Muscle of leg (tissue), 16 donors: ENCODE measurements at places on chromosomes 7 and 10. TPM values are rescaled to one million over a fixed set of nuclear protein-coding genes. Genes with fewer than 3 reads are reported as not detected.

- DNase-seq, result no peak
- H3K36me3 ChIP-seq, result no peaks in the 10 kb centered on the region
- peaks cover 10% of the 10 kb centered on the region for H3K4me1 ChIP-seq
- H3K27me3 ChIP-seq, result no peaks in the 10 kb centered on the region
- no peak overlapping the region for H3K4me3 ChIP-seq
Observed at GRCh38 chr10:69415951-69416350, 767 bp downstream of the TACR2 start.

GRCh38 chr7:139241258-139241657 lies 10.2 kb downstream of the UBN2 start:
- DNase-seq, result no peak
- no peak overlapping the region for H3K4me3 ChIP-seq
- H3K27ac ChIP-seq, result no peak overlapping the region
- H3K27me3 ChIP-seq, result no peaks in the 10 kb centered on the region

DNA sequence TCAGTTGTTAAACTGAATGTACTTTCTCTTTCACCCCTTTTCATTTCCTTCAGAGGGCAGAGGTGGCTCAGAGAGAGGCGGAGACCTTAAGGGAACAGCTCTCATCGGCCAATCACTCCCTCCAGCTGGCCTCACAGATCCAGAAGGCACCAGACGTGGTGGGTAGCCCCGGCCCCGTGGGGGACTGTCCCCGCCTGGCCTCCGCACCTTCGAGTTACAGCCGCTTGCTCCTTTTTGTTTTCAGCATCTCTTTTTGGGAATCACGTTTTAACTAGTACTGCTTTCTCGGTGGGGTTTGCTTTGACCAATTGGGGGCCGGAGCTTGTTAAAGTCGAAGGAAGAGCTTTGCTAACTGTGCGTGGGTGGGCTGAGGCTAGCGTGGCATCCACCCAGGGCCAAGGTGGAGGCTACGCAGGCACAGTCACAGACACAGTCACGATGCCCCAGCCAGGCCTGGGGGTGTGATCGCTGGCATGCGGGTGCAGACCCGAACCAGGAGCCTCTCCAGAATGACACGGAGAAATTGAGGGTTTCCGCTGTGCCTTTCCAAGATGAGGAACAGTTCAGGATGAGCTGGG lies 116.2 kb upstream of the SH2B2 start:
- no peak overlapping the region for H3K27ac ChIP-seq
- no peak for DNase-seq
- H3K4me3 ChIP-seq, result no peak overlapping the region
- H3K4me1 ChIP-seq, result peaks cover 19% of the 10 kb centered on the region

DNA sequence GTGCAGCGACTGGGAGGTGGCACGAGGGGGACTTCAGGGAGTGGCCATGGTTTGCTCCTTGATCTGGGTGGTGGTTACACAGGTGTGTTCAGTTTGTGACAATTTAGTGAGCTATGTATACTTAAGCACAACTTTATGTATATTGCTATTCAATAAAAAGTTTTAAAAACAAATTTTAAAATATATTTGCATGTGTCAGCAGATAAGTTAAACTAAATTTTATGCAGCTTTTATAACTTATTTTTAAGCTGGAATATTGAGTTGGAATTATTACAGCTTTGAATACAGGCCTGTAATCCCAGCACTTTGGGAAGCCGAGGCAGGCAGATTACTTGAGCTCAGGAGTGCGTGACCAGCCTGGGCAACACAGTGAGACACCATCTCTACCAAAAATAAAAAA lies 5.4 kb downstream of the BAIAP2L1 start:
- H3K4me3 ChIP-seq, result no peak overlapping the region
- DNase-seq, result no peak
- H3K36me3 ChIP-seq, result no peaks in the 10 kb centered on the region
- H3K27ac ChIP-seq, result no peak overlapping the region
- peaks cover 4% of the 10 kb centered on the region for H3K27me3 ChIP-seq

DNA sequence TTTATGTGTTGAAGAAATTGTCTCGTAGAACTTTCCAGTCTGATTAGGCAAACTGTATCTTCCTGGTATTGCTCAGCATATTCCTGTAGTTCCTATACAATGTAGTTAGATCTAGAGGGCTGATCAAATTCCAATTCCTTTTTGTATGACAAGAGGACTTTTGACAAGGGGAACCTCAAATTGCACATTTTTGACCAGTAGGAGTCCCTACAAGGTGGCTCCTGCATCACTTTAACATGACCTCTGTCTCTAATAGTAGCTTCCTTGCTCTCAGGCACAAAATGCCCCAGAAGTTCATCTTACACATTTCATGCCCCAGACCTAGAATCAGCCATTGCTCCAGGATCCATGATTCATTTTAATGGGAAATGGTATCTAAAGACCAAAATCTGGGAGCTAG lies 18.7 kb downstream of the HERPUD2 start:
- no peak overlapping the region for H3K27ac ChIP-seq
- H3K27me3 ChIP-seq, result no peaks in the 10 kb centered on the region
- DNase-seq, result no peak
- H3K4me1 ChIP-seq, result no peaks in the 10 kb centered on the region
- H3K4me3 ChIP-seq, result no peak overlapping the region
- H3K36me3 ChIP-seq, result no peaks in the 10 kb centered on the region

GRCh38 chr7:36037121-36037662 lies 115.9 kb upstream of the EEPD1 start:
- H3K27ac ChIP-seq, result peak overlapping the region; percentile 90
- no peaks in the 10 kb centered on the region for H3K36me3 ChIP-seq
- H3K27me3 ChIP-seq, result peaks cover 2% of the 10 kb centered on the region
- no peak overlapping the region for H3K4me3 ChIP-seq
- DNase-seq, result peak; percentile 90

GRCh38 chr10:69311309-69311708 lies 33.0 kb downstream of the HK1 start:
- no peak for DNase-seq
- H3K27ac ChIP-seq, result no peak overlapping the region
- no peaks in the 10 kb centered on the region for H3K27me3 ChIP-seq
- no peaks in the 10 kb centered on the region for H3K4me1 ChIP-seq
- H3K4me3 ChIP-seq, result no peak overlapping the region

DNA sequence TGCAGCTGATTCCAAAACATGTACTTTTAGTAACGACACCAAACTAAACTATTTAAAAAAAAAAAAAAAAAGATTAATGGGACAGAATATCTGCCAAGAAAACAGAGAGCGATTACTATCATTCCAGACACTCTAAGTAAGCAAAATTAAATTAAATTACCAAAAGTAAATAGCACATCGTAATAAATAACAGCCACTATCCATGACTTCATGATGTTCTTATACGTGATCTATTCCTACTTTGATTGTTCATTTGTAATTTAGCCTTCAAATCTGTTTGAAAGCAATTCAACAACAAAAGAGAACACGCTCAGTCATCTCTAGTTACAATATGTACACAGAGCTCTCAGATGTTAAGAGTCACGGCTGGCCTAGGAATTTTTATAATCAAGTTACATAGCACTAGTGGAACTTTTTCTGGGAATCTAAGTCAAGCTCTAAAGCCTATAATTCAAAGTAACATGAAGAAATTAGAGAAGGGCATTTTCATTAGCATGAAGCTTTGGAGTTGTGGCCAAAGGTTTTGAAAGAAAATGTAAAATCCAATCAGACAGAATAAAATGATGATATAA lies 241.7 kb upstream of the NEBL start:
- peaks cover 5% of the 10 kb centered on the region for H3K4me1 ChIP-seq
- H3K27ac ChIP-seq, result no peak overlapping the region
- no peaks in the 10 kb centered on the region for H3K27me3 ChIP-seq
- H3K4me3 ChIP-seq, result no peak overlapping the region

DNA sequence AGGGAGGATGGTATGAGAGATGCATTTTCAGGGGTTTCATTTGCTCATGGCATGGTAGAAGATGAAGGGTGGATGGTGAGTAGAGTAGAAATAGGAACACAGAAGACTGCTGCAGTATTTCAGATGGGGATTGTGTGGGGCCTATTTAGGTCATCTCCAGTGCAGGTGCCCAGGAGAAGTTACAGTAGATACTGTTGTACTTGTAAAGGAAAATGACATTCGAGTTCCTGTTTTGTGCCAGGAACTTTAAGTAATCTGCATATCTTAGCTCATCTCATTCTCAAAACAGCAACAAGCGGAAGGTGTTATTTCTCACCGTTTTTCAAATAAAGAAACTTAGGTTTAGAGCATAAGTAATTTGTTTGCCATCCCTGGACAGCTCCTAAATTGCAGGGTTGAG lies 156.2 kb downstream of the AUTS2 start:
- peaks cover 6% of the 10 kb centered on the region for H3K4me1 ChIP-seq
- no peak overlapping the region for H3K27ac ChIP-seq
- H3K27me3 ChIP-seq, result no peaks in the 10 kb centered on the region
- H3K36me3 ChIP-seq, result no peaks in the 10 kb centered on the region
- no peak overlapping the region for H3K4me3 ChIP-seq
- DNase-seq, result no peak

- H3K27me3 ChIP-seq, result no peaks in the 10 kb centered on the region
- H3K36me3 ChIP-seq, result no peaks in the 10 kb centered on the region
- no peak for DNase-seq
- H3K4me1 ChIP-seq, result no peaks in the 10 kb centered on the region
- H3K4me3 ChIP-seq, result no peak overlapping the region
Observed at GRCh38 chr7:96640054-96640453, 69.6 kb downstream of the SEM1 start.

- no peaks in the 10 kb centered on the region for H3K27me3 ChIP-seq
- H3K27ac ChIP-seq, result no peak overlapping the region
- H3K36me3 ChIP-seq, result peaks cover 12% of the 10 kb centered on the region
Observed at GRCh38 chr10:86899670-86900276, 57.6 kb downstream of the MMRN2 start.

GRCh38 chr7:117135553-117135891 lies 182.2 kb downstream of the ST7 start:
- H3K27ac ChIP-seq, result no peak overlapping the region
- no peak for DNase-seq
- no peaks in the 10 kb centered on the region for H3K4me1 ChIP-seq
- peaks cover 19% of the 10 kb centered on the region for H3K36me3 ChIP-seq
- no peak overlapping the region for H3K4me3 ChIP-seq

DNA sequence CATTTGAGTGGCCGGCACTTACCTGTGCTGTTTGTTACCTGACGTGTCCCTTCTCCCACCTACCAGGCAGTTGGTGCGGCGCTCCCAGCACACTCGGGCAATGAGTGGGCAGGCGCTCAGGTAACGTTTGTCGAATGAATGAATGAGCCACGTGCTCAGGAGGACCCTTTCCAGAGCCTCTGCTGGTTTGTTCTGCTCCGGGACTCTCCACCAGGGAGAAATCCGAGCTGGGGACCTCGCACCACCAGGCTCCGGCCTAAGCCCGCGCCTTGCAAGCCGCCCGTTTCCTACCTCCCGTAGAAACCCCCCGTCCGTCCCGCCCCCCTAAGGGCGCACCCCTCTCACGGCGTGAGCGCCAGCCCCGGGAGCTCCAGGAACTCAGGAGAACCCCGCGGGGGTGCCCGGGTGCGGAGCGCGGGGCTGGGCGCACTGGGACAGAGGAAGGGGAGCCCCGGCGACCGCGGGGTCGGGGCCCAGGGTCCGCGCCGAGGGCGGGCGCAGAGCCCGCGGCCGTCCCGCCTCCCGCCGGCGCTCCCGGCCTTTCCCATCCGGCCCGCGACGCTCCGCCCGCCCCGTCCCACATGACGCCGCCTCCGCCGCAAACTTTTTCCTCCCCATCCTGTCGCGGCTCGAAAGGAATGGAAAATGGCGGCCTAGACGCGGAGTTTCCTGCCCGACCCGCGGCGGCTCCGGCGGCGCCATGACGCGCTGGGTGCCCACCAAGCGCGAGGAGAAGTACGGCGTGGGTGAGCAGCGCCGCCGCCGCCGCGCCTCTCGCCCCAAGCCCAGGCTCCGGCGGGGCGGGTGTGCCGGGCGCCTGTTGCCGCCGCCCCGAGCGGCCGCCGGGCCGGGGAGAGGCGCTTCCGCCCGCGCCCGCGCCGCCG lies at the start of gene DOCK1:
Gene DOCK1 (plus strand): TSS at position 611 of the 884 bp plus-strand sequence. CDS start 90 bp downstream, at position 701.
- peak; percentile 91 for DNase-seq
- H3K4me1 ChIP-seq, result peaks cover 21% of the 10 kb centered on the region

TRIM50 gene
- 0.74 TPM for polyA plus RNA-seq

CLDN4 gene
- polyA plus RNA-seq, result 10.9 TPM

PCLO gene
- 0.31 TPM for polyA plus RNA-seq

AGAP9 gene
- 23.5 TPM for polyA plus RNA-seq

GPNMB gene
- polyA plus RNA-seq, result 46.1 TPM

EPHB6 gene
- polyA plus RNA-seq, result 5.6 TPM

IL15RA gene
- polyA plus RNA-seq, result 3.3 TPM

SCRN1 gene
- 25.9 TPM for polyA plus RNA-seq
